Upper lobe of right lung (tissue), 1 donor: ENCODE measurements at places on chromosomes 16 and 17.

DNA sequence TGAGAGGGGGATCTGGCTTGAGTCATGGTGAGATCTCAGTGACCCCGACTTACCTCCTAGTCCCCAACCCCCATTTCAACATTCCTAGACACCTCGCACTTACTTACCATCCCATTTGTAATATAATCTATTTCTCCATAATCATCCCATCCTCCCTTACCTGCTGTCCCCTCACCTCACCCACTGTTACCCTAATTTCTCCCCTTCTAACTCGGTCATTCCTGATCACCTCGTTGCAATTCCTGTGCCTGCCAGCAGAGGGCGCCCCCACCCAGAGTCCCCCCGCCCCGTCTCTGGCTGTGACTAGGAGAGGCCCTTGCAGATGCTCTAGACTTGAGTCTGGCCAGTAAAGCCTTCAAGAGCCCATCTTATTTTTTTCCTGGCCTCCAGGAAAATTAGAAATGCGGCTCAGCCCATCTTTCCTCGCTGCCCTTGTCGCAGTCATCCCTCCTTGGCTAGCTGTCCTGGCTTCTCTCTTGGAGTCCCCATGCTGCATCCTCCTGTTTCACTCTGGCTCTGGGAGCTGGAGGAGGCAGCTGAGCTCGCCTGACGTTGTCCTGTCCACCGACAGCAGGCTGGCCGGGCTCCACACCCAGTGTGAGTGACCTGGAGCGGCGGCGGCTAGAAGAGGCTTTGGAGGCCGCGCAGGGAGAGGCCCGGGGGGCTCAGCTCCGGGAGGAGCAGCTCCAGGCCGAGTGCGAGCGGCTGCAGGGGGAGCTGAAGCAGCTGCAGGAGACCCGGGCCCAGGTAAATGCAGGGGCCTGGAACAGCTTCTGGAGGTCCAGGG, 5.0 kb downstream of the TBKBP1 start:
- peak; percentile 83 for DNase-seq

- DNase-seq, result peak; percentile 78
Measured at GRCh38 chr16:50153596-50154419, 702 bp downstream of the TENT4B start.

DNA sequence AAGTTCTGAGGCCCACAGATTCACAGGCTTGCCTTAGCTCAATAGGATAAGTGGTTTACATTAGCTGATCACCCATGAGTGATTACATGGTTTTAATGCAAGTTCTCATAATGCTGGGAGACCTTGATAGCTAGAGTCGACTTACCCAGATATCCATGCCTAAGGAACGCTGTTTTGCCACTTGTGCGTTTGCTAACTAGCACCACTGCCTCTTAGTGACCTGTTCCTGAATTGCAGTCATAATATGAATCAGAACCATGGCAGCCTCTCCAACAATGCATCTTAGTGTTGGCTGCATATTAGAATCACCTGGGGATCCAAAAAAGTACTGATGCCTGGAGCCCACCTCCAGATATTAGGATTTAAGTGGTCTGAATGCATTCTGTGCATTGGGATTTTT, 251.1 kb upstream of the CDH5 start:
- no peak for DNase-seq

DNA sequence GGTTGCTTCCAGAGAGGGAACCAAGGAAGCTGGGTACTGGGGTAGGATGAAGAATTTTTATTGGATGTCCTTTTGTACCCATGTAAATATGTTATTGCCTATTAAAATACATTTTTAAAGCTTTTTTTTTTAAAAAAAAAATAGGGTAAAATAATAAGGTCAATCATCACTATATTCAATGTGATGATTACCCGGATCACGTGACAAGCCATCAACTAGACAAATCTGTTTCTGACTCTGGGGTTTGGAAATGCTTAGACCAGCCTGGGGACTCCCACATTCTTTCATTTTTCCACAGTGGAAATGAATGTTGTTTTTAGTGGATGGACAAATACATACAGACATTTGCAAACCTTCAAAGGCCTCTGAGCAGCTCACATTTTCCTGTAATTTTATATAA, 79.9 kb upstream of the KIFC3 start:
- no peak for DNase-seq

GRCh38 chr16:51996516-51996915, 550.4 kb downstream of the TOX3 start:
- no peak for DNase-seq

DNA sequence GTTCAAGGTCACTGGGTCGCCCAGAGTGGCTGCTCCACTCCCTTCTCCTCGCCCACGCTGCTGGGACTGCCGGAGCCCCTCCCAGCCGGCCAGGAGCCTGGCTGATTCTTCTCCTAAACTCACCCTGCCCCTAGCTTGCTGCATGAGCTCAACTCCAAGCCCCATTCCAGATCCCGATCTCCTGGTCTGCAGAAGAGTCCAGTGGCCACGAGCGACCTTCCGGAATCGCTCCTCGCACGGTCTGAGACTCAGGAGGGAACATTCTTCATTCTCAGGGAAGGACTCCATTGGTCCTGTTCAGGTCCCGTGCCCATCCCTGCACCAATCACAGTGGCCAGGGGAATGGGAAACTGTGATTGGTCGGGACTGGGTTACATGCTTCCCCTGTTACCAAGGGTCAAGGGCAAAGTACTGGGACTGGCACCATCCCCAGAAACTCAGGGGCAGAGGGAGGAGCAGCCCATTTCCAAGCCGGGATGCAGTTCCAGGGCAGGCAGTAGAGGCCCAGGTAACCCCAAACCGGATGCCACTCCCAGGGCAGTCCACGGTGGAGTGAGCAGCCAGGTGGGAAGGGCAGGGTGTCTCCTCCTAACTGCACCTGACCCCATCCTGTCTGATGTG, 24.5 kb upstream of the CIBAR2 start:
- DNase-seq, result peak; percentile 75

DNA sequence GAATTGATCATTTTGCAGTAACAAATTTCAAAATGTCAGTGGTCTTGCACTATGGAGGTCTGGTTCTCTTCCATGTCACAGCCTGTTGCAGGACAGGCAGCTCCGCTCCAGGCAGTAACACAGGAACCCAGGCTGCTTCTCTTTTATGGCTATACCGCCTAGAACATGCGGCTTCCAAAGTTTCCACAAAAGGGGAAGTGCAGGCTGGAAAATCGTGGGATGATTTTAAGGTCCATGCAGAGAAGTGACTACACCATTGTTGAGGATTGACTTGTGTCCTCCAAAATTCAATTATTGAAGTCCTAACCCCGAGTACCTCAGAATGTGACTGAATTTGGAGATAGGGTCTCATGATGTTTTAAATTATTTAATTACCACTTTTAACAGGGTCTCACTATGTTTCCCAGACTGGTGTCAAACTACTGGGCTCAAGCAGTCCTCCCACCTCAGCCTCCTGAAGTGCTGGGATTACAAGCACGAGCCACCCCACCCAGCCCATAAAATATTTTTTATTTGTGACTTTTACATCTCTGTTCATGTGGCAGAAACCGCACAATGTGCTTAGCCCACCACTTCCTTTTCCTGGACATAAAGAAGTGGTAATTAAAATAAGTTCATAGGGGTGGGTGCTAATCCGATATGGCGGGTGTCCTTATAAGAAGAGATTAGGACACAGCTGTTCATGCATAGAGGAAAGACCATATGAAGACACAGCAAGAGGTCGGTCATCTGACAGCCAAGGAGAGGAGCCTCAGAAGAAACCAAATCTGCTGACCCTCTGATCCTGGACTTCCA, 279.2 kb upstream of the RPL38 start:
- DNase-seq, result no peak

GRCh38 chr17:50690887-50691549, 16.7 kb downstream of the ANKRD40 start:
- no peak for DNase-seq

DNA sequence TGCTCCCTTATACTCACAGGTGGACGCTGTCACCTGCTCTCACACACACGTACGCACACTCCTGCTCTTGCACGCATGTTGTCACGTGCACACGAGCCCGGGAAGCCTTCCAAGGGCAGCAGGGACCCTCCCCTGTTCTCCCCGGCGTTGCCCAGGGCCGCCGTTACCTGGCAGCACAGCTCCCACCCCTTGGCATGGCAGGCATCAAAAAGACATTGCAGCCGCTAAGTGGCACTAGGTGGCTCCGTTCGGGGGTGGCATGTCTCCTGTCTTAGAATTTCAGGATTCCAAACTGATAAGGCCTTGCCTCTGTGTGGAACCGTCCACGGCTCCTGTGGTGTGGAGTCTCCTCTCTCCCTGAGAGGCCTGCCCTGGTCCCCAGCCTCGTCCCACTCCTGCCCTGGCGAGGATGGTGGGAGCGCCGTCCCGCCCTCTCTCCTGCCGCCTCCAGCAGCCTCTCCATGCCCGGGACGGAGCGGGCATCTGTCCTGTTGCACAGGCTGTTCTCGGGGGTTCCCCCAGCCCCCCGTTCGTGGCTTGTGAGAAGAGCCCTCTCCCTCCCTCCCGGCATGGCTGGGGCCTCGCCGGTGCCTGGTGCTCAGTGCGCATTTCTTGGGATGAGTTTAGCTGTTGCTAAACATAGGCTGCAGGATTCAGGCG, 126.7 kb upstream of the GSE1 start:
- no peak for DNase-seq

GRCh38 chr17:57597531-57598453, 147.3 kb downstream of the CCDC182 start:
- DNase-seq, result peak; percentile 63

GRCh38 chr16:229731-230281, 557 bp upstream of the LUC7L start:
- DNase-seq, result no peak
